Dermis blood vessel endothelial cell (primary cell): ENCODE measurements at places on chromosomes 13 and 19. TPM values are rescaled to one million over a fixed set of nuclear protein-coding genes. Genes with fewer than 3 reads are reported as not detected.

- peak; percentile 92 for DNase-seq
Measured at GRCh38 chr19:16771618-16772017, 52.0 kb downstream of the NWD1 start.

DNA sequence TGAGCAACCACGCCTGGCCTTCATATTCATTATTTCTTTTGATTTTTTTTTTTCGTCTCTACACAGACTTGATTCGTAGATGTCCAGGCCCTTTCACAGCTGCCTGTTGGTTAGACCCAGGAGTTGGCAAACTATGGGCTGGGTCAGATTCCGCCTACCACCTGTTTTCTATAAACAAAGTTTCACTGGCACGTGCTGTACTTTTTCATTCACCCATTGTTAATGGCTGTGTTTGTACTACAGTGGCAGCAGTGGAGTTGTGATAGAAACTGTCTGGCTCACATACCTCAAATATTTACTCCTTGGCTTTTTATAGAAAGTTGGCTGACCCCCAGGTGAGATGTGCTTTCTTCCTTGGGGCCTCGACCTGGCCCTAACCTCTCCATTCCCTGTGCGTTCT lies 72.9 kb upstream of the TEX29 start:
- DNase-seq: no peak

DNA sequence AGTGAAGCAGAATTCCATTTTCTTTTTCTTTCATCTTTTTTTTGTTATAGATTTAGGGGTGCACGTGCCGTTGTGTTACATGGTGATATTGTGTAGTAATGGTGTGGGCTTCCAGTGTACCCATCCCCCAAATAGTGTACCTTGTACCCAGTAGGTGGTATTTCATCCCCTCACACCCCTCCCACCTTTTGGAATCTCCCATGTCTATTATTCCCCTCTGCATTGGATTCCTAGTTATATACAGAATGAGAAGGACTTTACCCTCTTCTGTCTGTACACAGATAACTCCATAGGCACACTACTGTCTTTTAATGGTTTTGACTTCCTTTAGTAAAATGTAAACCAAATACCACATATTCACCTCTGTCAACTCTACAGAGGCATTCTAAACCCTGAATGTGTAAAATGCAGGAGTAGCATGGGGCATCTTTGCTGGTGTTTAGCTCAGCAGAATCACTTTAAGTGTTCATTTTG lies 28.0 kb downstream of the FRY start:
- DNase-seq: no peak

GRCh38 chr13:64314331-64314730 lies 2898.7 kb upstream of the PCDH20 start:
- no peak for DNase-seq

- DNase-seq: no peak
Measured at GRCh38 chr13:106529415-106530170, 5.9 kb downstream of the EFNB2 start.

GRCh38 chr13:43389573-43389972 lies 366.2 kb downstream of the DNAJC15 start:
- no peak for DNase-seq

DNA sequence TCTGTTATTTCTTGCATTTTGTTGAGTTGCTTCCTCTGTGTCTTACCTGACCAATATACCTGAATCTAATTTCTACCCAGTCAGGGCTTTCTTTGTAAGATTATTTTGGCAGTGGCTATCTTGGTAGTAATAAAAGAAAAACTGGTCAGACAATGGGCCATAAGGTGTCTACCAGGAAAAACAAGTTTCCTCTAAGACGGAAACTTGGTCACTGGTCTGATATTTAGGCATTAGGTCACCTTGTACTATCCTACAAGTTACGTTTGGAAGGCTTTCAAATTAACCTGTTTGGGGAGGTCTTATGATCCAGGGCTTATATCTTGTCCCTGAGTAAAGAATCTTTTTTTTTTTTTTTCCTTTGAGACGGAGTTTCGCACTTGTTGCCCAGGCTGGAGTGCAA lies 9.2 kb downstream of the ZNF823 start:
- no peak for DNase-seq

DNA sequence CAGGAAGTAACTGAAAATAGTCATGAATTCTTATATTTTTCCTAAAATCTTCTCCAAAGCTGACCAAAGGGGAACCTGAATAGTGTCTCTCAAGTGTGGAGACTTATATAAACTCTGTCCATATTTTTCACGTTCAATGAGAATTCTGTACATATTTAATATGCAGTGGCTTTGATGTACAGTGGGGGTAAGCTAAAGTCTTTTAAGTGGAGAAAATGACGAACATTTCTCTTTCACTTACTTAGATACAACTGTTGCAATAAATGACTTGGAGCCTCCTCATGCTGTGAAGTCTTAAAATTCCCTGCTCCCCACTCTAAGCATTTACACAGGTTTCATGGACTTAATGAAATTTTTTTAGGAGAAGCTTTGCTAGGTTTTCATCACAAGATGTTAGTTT lies 1196.7 kb downstream of the EFNB2 start:
- DNase-seq: no peak

DNA sequence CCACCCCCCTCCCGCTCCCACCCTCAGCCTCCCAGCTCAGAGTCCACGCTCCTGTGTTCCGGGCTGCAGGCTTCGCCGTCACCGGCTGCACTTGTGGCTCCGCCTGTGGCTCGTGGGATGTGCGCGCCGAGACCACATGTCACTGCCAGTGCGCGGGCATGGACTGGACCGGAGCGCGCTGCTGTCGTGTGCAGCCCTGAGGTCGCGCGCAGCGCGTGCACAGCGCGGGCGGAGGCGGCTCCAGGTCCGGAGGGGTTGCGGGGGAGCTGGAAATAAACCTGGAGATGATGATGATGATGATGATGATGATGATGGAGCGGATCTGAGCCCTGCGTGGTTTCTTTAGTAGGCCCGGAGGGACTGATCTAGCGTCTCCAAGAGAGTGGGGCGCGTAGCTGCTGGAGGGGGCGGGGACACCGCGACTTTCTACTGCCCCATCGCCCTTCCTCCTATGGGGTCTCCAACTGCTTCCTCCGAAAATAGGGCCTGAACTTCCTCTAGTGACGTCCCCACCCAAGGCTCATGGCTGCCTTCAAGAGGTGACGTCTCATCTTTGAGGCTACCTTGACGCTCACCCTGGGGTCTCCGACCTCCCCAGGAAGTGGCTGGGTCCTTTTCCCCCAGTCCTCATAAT lies 1.4 kb downstream of the RETN start:
- no peak for DNase-seq

GRCh38 chr13:39035799-39036198 lies 2.1 kb downstream of the PROSER1 start:
- DNase-seq: no peak

- DNase-seq: peak; percentile 44
Measured at GRCh38 chr19:13055213-13056051, 47.2 kb downstream of the LYL1 start.

DNA sequence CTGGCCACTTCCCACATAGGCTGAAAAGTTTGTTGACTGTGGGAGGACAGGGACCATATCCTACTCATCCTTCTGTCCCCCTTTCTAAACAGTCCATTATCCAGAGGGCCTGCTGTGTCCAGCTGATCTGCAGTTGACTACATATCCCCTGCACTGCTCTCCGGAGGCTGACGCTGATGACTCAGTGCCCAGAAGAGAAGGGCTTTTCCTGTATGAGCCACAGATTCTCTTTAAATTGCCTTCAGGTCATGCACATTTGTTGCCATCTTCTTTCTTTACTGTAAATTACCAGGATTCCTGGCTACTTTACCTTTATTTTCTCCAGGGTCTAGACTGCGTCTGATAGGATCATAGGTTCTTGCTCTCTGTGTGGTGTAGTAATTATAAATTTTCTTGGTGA lies 125.2 kb downstream of the LACC1 start:
- peak; percentile 80 for DNase-seq

- no peak for DNase-seq
Measured at GRCh38 chr13:47545201-47546024, 455.7 kb downstream of the SUCLA2 start.

- no peak for DNase-seq
Measured at GRCh38 chr13:34430294-34430693, 511.8 kb upstream of the NBEA start.

Gene STOML3
- total RNA-seq: not detected in 2 replicates

Gene LRRC63
- total RNA-seq: 0.09 TPM in 1 of 2 replicates, not detected in the other

Gene IGSF23
- total RNA-seq: not detected in 2 replicates

Gene CAPN12
- 0.05 TPM in 1 of 2 replicates, not detected in the other for total RNA-seq

Gene CHERP
- total RNA-seq: 2.7 and 10.3 TPM in 2 replicates

Gene RAB3A
- total RNA-seq: 0.17 and 0.93 TPM in 2 replicates
